ENCODE measurements at places on chromosomes 12 and 14. TPM values are rescaled to one million over a fixed set of nuclear protein-coding genes. Genes with fewer than 3 reads are reported as not detected.

GRCh38 chr12:88925454-88925853 lies 345.2 kb upstream of the KITLG start:
- DNase-seq, result no peak

Gene KRT3
- total RNA-seq, result not detected

DNA sequence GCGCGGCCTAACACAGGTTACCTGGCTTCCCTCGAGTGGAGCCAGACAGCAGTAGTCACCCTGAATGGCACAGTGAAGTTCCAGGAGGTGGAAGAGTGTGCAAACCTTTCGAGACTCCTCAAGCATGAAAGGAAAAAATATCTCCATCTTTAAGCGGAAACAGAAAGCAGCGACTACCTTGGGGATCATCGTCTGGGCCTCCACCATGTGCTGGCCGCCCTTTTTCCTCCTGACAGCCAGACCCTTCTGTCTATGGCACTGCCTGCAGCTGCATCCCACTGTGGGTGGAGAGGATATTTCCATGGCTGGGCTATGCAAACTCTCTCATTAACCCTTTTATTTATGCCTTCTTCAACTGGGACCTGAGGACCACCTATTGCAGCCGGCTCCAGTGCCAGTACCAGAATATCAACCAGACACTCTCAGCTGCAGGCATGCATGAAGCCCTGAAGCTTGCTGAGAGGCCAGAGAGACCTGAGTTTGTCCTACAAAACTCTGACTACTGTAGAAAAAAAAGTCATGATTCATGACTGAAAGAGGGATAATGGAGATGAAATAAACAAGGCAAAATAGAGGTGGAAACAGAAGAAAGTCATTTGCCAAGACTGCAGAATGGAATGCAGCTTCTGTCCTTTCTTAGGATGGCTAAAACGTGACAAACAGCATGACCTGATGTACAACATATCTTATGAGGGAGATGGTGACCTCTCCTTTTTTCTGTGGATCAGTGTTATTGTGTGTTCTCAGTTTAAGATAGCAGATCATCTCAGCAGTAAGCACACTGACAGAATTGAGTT lies 2.4 kb upstream of the HEBP1 start:
- DNase-seq, result no peak

Gene FGF23
- 2.6 TPM for total RNA-seq

DNA sequence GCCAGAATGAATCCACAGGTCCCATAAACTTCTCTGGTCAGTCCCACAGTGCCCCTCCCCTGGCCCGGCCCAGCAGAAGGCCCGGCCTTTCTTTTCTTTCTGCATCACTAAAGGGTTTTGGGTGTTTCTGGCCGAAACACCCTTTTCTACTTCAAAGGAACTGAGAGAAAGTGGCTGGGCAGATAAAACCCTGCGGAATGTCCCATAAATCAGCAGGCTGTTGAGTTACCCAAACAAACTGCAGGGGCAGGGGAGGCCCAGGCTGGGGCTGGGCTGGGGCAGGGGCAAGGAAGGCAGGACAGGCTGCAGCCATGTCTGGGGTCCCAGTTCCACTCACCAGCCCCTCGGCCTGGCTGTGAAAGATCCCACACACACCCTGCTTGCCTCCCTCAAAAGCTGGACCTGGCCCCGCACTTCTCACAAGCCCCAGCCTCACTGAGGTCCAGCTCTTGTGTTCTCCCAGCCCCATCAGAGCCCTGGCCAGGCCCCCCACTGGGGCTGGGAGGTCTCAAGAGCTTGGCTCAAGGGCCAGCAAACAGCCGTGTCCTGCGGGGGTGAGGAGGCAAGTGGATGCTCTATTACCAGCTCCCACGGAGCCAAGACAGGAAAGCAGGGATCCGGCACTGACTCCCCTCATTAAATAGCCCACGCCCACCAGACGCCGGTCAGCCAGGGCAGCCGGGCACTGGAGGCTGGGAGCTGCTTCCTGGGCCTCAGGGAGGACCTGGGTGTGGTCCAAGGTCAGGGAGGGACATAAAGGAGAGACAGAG lies 41.9 kb downstream of the CCNK start:
- peak; percentile 49 for DNase-seq

DNA sequence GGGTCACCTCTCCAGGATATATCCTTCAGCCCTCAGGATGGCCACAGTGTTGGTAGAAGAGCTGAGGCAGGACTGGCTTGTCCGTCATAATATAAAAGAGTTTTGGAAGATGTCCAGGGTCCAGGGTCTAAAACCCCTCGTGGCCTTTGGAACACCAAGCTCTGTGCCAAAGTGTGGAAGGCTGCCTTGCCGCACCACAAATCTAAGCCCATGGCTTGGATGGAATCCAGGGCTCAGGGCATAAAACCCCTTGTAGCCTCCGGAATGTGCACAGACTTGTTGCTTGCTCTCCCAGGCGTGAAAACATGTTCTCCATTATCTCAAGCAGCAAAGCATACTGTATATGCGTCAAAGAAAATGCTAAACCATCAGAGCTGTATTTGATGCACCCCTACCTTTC lies 46.7 kb downstream of the TNFAIP2 start:
- DNase-seq, result no peak

Gene AQP5
- 1.2 TPM for total RNA-seq

Gene PTHLH
- 1.8 TPM for total RNA-seq

DNA sequence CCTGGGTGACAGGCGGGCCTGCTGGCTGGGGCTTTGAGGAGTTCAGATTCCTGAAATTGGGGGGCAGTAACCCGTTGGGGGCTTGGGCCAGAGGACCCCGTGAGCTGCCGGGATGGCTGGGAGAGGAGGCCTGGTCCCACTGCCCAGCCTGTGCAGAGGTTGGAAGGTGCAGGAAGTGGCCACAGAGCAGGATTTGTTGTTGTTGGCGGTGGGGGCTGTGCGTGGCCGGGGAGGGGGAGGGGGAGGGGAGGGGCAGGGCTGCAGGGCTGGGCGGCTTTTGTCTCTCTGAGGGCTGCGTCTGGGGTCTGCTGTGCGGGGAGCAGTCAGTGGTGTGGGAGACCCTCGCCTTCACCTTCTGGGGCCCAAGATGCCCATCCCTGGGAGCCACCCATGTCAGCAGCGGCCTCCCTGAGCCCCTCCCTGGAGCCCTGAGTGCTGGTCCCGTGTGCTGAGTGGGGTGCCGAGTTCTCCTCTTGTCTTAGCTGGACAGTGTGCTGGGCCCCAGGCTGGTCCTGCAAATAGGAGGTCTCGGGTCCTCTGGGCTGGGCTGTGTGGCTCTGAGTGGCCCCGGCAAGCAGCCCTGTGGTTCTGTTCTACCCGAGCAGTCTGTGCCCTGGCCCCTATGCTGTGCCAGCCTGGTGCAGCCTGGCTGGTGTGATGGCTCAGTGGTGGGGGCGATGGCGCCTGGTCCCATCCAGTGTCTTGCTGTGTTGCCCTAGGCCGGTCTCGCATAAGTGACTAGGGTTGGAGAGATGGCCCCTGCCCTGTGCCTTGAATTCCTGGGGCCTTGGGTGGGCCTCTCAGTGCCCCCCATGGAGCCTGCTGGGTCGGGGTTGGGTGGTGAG lies 10.3 kb downstream of the KIF26A start:
- DNase-seq, result no peak

Gene ST8SIA1
- 1.5 TPM for total RNA-seq

Gene IFNG-AS1
- total RNA-seq, result not detected

DNA sequence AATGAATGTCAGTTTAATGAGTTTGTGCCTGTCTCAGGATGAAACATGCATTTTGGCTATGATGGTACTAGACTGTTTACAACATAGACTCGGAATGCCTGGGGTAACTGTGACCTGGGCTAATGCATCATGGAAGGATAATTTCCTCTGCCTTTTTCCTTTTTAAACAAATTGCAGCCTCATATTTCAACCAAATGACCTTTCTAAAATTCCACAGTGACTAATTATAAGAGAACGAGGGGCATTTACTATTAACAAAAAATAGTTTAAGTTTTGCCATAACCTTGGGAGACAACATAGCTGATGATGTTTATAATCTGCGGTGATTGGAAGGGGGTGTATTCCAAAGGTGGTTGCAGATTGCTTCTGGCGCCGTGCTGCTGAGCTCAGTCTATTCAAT lies 1140.5 kb downstream of the GALC start:
- no peak for DNase-seq

DNA sequence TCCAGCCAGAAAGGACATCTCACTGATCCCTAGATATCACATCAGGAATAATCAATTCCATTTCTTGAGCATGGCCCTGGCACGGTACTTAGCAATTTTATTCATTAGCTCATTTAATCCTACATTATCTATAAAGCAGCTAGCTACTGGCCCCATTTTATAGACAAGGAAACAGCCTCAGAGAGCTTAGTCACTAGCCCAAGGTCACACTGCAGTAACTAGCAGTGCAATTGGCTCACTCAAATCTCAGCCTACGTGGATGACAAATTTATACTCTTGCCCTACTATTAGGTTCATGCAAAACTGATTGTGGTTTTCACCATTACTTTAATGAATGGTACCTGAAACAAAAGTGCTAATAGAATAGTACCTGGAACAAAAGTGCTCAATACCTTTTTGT lies 41.7 kb downstream of the NUAK1 start:
- DNase-seq, result no peak

DNA sequence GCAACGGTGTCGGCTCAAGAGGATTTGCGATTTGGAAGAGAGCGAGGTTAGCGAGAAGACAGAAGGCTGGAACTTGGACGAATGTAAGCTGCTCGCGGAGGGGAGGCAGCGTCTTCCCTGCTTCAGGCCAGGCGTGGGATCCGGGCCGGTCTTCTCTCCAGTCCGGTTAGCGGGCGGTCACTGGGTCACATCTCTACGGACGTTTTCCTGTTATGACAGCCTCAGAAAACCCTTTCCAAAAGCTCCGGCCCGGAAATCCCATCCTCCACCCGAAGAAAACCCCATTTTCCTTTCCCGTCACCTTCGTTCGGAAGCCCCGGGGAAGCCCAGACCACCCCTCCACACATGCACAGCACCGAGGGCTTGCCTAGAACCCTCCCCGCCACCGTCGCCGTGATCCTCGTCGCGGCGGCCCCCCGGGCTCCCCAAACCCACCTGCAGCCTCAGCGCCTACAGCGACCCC lies 268 bp downstream of the NDUFB1 start:
- DNase-seq, result peak; percentile 45

Gene LBHD2
- total RNA-seq, result not detected

GRCh38 chr14:99233222-99234035 lies 38.6 kb downstream of the BCL11B start:
- no peak for DNase-seq

DNA sequence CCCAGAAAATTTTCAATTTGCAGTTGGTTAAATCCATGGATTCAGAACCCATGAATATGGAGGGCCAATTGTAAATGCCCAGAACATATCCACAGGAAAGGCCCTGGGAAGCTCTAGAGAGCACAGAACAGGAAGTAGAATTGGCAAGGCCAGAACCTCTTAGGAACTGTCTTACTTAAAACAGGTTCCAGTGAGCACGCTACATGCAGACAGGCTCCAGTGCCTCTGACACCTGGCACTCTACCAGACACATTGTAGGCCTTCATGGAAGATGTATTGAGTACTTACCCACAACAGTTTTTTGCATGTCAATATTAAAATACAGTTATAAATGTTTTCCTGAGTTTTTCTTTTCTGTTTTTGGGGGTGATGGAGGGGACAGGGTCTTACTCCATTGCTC lies 188.2 kb upstream of the FRMD6 start:
- no peak for DNase-seq

DNA sequence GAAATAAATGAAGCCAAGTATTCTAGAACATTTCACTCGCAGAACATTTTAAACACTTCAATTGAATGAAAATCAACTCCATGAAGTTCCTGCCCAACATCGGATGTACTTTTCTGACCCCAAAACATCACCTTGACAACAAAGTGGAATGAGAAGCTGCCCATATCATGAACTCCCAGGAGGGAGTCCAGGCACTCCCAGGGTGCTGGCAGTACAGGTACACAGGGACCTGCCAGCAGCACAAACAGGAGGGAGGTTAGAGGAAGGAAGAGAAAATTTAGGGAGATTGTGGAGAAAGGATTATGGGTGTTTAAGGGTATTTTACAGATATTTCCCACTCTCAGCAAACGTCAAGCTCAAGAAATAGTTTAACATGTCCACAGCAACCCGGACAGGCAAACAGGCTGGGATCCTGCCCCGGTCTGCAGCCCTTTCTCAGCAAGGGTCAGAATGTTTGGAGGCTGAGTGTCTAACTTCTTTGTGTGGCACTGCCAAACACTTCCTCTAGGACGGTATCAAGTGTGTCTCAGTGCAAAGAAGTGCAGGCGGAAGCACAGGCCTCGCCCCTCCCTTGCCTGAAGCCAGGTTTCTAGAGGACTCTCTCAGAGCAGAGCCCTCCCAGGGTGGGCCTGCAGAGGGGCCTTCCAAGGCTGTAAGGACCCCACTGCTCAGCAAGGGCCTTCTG lies 72.2 kb downstream of the SETD3 start:
- DNase-seq, result no peak

Gene GPR68
- 0.44 TPM for total RNA-seq

- DNase-seq, result no peak
Measured at GRCh38 chr14:100129161-100129589, 30.3 kb downstream of the DEGS2 start.

Gene CLEC2D
- 5.7 TPM for total RNA-seq

Gene ARHGAP9
- total RNA-seq, result 0.44 TPM

DNA sequence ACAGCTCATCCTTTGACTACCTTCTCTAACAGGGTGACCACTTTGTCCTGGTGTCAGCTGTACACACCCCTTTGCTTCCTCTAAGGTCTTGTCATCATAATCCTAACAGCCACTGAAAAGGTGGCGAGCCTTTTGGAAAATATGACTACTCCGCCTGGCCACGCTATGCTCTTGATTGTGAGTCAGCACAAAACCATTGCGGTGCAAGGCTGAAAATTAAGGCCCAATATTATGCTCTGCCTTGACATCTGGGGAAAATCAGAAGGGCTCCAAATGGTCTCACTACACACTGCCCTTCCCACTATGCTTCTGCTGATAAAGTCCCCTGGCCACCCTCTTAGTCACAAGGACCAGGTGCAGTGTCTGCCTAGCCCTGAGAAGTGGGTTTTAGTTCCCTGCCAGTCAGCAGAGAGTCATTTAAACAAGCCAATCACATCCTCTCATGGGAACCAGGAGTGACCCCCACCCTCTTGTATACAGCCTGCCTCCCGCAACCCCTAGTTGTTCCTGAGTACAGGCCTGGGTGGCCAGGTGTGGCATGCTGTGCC lies 34.3 kb downstream of the FGD6 start:
- no peak for DNase-seq

DNA sequence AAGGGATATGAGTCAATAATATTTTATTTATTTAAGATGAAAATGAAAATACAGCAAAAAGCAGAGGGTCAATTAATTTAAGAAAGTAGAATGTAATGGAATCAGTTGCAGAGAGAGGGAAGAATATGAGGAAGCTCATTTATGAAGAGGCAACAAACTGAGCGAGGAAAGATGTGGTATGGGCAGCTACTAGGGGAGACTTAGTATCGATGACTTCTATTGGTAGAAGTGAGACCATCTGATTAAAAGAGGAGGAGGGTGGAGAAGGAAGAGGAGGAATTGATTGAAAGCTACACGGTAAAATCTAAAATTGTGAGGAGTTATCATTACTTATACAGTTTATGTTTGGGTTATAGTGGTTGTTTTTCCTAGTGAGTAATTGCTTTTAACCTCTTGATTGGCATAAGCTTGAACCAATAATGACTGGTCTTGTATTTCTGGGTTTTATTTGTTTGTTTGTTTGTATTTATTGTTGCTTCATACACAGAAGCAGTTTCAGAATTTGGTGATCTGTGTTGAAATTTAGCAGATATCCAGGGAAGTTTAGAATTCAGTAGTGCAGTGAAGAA lies 121.0 kb downstream of the LRRIQ1 start:
- no peak for DNase-seq
